ENCODE measurements at places on chromosomes 5 and 9.

GRCh38 chr5:176817369-176817840 is 7.0 kb downstream of the UNC5A start:
- peak; percentile 38 for DNase-seq

- DNase-seq, result no peak
Measured at GRCh38 chr5:109916481-109917153, 226.9 kb downstream of the MAN2A1 start.

DNA sequence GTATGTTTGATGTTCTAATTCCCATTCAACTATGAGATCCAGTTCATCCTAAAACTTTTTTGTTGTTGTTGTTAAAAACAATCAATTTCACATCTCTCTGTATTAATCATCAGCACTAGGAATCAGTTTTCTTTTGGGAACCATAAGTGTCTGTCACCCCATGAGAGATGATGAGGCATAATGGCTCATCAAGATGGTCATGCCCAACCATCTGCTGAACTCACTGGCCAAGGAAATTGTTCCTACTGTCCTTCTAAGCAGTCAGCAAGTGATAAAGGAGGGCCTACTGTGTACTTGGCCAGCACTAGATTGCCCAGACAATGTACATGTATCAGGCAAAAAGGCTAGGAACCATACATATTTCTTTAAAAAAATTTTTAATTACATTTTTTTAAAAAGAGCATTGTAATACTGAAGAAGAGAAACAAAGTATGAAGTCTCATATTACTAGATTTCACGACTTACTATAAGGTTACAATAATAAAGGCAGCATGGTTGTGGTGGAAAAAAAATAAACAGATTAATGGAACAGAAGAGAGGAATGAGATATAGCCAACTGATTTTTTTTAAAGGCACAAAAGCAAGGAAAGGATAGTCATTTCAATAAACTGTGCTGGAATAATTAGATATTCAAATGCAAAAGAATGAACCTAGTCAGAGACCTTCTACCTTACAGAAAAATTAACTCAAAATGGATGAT is 458.3 kb downstream of the SPOCK1 start:
- DNase-seq, result peak; percentile 53

DNA sequence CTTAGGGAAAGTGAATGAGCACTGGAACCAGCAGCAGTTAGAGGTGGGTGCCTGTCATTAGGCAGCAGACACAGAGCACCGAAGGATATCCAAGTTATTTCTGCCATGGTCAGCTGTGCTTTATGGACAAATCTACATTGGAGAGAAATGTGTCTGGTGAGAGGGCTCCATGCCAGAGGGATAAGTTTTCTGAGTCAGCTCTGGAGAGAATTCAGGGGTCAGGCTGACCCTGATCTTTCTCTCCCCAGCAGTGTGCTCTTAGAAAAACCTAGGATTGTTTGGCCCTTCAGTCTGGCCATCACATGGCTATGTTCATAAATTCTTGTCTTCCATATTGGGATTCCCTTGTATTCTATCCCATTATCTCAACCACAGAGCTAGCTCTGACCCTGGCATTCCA is 8.9 kb upstream of the IL17B start:
- DNase-seq, result peak; percentile 42

GRCh38 chr5:141637123-141637766 is 448 bp downstream of the RELL2 start:
- DNase-seq, result peak; percentile 38

DNA sequence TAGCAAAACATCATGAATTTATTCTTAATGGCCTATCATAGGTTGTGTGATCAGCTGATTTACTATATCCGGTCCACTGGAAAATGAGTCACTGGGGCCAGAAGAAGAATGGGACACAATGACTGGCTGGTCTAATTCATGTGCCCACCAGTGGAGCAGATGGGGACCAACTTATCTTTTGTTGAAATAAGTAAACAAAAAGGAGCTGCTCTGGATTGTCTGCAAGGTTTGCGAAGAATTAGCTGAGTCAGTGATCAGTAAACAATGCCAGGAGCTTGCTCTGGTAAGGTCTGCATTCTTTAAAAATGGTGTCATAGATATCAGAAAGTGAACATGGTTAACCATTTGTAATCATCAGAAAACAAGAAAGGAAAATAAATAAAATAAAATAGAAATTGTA is 128.0 kb downstream of the RASEF start:
- peak; percentile 38 for DNase-seq

Data from MG63 (cell line).